ENCODE measurements at places on chromosomes 4 and X.

GRCh38 chr4:143281507-143282190 lies 55.0 kb upstream of the GAB1 start:
- no peaks in the 10 kb centered on the region for H3K27me3 ChIP-seq
- no peak overlapping the region for H3K4me3 ChIP-seq
- no peaks in the 10 kb centered on the region for H3K36me3 ChIP-seq

GRCh38 chr4:40193578-40193977 lies 3.3 kb upstream of the RHOH start:
- H3K27me3 ChIP-seq, result no peaks in the 10 kb centered on the region
- peaks cover 5% of the 10 kb centered on the region for H3K4me1 ChIP-seq
- DNase-seq, result no peak
- no peaks in the 10 kb centered on the region for H3K36me3 ChIP-seq
- H3K27ac ChIP-seq, result no peak overlapping the region
- H3K4me3 ChIP-seq, result no peak overlapping the region

- H3K4me1 ChIP-seq, result peaks cover 9% of the 10 kb centered on the region
- H3K4me3 ChIP-seq, result no peak overlapping the region
- no peaks in the 10 kb centered on the region for H3K36me3 ChIP-seq
- H3K27me3 ChIP-seq, result no peaks in the 10 kb centered on the region
- DNase-seq, result no peak
- no peak overlapping the region for H3K27ac ChIP-seq
Observed at GRCh38 chr4:25560605-25561004, 95.0 kb upstream of the SLC34A2 start.

DNA sequence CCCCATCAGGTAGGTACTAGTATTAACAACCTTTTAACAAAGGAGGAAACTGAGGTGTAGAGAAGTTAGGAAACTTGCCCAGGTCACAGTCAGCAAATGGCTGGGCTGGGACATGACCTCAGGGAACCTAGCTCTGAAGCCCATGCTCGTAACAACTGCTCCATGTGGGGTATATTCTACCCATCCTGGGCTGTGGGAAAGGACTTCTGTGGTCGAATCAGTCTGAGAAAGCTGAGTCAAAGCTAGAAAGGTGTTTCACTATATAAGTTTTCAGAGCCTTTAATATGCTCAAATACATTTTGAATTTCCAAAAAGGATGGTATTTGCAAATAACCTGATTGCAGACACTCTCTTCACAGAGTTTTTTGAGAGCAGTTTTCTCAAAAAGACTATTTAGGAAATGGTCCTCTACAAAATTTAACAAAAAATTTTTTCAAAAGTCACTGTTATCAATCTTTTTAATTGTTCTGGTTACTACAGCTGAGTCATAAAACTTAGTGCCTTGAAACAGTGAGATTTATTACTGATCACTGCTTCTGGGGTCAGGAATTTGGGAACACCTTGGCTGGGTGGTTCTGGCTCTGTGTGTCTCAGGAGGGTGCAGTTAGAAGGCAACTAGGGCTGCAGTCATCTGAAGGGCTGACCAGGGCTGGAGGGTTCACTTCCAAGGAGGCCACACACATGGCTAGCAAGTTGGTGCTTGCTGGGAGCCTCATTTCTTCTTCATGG lies 53.6 kb downstream of the NSG1 start:
- no peaks in the 10 kb centered on the region for H3K36me3 ChIP-seq
- no peak overlapping the region for H3K27ac ChIP-seq
- H3K4me3 ChIP-seq, result no peak overlapping the region
- H3K27me3 ChIP-seq, result no peaks in the 10 kb centered on the region

GRCh38 chr4:15479089-15479912 lies 9.6 kb downstream of the CC2D2A start:
- 0 out of 2 replicates have a peak, but pooled peaks cover 3% of the 10 kb centered on the region for H3K4me1 ChIP-seq
- DNase-seq, result peak; percentile 93
- H3K27ac ChIP-seq, result peak overlapping the region; percentile 72
- no peaks in the 10 kb centered on the region for H3K27me3 ChIP-seq
- H3K4me3 ChIP-seq, result peak overlapping the region; percentile 63

DNA sequence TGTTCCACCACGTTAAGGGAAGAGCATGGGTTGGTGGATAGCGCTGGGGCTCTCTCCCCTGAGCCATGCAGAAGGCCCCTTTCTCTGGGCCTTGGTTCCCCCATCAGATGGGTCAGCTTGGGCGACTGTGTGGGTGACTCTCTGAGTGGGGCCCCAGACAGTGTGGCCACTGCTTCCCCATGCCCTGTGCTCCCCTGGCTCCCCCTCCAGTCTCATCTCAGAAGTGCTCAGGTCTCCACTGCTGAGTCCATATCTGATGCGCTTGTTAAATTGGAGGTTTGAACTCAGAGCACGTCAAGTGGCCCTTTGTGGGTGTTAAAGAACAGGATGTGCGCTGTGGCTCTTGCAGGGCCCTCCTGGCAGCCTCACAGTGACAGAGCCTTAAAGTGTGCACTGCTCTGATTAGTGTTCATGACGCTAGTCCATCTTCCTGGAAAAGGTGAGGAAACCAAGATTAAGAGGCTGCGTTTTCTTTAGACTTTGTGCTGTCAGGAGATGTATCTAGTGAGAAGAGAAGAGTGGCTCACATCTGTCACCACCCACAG lies 59.8 kb downstream of the NELFA start:
- no peak overlapping the region for H3K4me3 ChIP-seq
- H3K27ac ChIP-seq, result no peak overlapping the region
- peaks cover 49% of the 10 kb centered on the region for H3K36me3 ChIP-seq

DNA sequence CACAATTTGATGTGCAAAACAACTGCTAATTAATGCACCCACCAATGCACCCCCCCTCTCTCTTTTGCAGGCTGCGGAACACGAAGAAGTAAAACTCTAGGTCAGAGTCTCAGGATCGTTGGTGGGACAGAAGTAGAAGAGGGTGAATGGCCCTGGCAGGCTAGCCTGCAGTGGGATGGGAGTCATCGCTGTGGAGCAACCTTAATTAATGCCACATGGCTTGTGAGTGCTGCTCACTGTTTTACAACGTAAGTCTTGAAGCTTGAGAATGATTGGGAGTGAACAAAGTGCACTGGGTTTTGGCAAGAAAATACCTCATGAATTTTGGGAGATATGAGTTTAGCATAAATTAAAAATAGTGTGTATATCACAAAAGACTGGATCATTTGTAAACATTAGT lies 28.9 kb downstream of the TMPRSS11E start:
- H3K4me1 ChIP-seq, result no peaks in the 10 kb centered on the region
- H3K27me3 ChIP-seq, result no peaks in the 10 kb centered on the region
- no peak overlapping the region for H3K4me3 ChIP-seq
- DNase-seq, result no peak

GRCh38 chrX:1803741-1804140 lies 188.9 kb downstream of the ASMT start:
- no peaks in the 10 kb centered on the region for H3K27me3 ChIP-seq
- no peak overlapping the region for H3K4me3 ChIP-seq
- no peak for DNase-seq
- no peaks in the 10 kb centered on the region for H3K4me1 ChIP-seq

DNA sequence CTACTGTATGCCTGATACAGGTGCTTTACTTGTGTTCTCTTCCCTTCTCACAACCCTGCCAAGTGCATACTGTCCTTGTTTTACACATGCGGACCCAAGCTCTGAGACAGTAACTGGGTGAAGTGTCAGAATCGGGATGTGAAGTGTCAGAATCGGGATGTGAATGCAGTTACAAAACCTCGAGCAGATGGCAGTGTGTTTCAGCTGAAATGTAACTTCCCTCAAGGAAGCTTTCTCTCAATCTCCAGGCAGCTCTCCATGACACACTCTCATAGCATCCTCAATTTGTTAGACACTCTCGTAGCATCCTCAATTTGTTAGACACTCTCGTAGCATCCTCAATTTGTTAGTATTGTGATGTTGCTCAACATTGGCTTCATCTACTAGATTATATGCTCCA lies 1.1 kb upstream of the HPSE start:
- peaks cover 17% of the 10 kb centered on the region for H3K27me3 ChIP-seq
- DNase-seq, result no peak
- peaks cover 4% of the 10 kb centered on the region for H3K4me1 ChIP-seq
- H3K27ac ChIP-seq, result no peak overlapping the region
- H3K36me3 ChIP-seq, result no peaks in the 10 kb centered on the region

GRCh38 chr4:102604222-102604940 lies 103.2 kb downstream of the NFKB1 start:
- H3K4me3 ChIP-seq, result no peak overlapping the region
- peaks cover 53% of the 10 kb centered on the region for H3K36me3 ChIP-seq
- H3K4me1 ChIP-seq, result no peaks in the 10 kb centered on the region
- no peaks in the 10 kb centered on the region for H3K27me3 ChIP-seq
- no peak overlapping the region for H3K27ac ChIP-seq

DNA sequence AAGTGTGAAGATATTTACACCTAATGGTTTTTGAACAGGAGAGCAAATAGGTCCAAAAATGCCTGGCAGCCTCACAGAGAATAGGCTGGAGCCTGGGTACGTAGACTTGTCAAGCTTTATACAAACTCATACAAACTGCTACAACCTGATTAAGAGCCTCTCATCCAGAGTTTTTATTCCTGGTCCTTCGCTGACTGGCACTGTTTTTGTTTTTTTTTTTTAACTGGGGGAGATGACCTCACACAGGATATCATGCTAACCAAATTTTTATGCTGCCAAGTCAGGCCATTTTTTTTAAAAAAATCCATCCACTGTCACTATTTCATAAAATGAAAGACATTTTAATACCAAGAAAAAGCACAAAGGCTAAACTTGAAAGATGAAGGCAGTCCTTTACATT lies 1.9 kb downstream of the FAM114A1 start:
- H3K27me3 ChIP-seq, result no peaks in the 10 kb centered on the region
- peaks cover 6% of the 10 kb centered on the region for H3K4me1 ChIP-seq
- peaks cover 14% of the 10 kb centered on the region for H3K36me3 ChIP-seq
- DNase-seq, result no peak
- no peak overlapping the region for H3K27ac ChIP-seq
- no peak overlapping the region for H3K4me3 ChIP-seq

- H3K4me1 ChIP-seq, result no peaks in the 10 kb centered on the region
- DNase-seq, result no peak
- no peaks in the 10 kb centered on the region for H3K27me3 ChIP-seq
- no peak overlapping the region for H3K4me3 ChIP-seq
- H3K36me3 ChIP-seq, result no peaks in the 10 kb centered on the region
Observed at GRCh38 chr4:141686879-141687278, 50.5 kb downstream of the IL15 start.

GRCh38 chrX:50618788-50619558 lies 148.3 kb upstream of the DGKK start:
- no peak overlapping the region for H3K4me3 ChIP-seq
- no peaks in the 10 kb centered on the region for H3K36me3 ChIP-seq
- DNase-seq, result no peak

DNA sequence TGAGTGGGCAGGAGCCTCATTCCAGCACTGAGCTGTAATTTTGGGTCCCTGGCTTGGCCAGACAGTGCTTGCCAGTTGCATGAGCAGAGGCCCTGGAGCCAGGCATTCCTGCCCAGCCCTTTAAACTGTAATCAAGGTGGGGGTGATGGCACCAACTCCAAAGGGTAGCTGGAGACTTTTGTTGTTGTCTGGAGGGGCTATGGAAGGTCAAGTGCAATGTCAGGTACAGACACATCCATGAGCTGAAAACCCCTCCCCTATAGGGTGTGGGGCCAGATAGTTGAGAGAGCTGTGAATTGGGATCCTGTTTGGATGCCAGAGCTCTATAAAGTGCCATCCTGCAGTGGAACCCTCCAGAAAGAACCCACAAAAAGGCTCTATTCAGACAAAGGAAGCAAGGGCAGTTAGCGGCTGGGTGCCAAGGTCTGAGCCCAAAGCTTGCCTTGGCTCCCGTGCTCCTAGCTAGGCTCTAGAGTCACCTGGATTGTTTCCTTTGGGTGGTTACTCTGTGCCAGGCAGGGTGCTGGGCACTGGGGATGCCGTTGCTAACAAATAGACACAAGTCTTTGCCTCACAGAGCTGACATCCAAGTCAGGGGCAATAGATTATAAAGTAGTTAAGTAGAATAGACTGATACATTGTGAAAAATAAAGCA lies 163.0 kb downstream of the EFNB1 start:
- DNase-seq, result no peak
- no peaks in the 10 kb centered on the region for H3K36me3 ChIP-seq
- no peak overlapping the region for H3K4me3 ChIP-seq
- no peaks in the 10 kb centered on the region for H3K4me1 ChIP-seq

DNA sequence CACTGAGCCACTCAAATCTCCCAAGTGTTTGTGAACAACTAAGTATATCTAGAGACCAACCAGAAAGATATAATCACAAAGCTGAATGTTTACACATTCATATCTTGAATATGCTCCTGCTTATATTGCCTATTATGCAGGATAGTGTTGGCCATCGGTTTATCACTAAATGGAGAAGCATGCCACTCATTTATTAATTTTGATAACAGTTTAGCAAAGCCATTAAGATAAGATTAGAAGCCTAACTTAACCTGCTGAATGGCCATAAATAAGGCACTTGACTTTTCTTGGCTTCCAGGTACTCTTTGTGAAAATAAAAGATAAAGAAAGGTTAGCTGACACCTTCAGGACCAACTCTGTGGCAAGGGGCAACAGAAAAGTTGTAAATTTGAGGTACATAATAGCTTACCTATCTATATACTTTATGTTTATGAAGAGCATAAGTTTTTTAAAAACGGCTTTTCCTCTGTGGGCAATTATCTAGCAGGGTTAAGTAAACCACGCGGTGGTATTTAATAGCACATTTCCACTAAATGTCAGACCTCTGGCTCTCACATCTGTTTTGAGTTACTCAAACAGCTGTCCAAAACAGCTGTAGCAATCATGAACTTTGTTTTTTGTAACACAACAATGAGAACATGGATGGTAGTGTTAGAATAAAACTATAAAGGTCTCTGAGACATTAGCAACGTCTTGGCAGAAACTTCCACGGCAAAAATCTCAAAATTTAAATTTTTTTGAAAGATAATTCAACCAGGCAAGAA lies 58.8 kb upstream of the FTHL17 start:
- no peak overlapping the region for H3K4me3 ChIP-seq
- DNase-seq, result peak; percentile 44
- H3K27me3 ChIP-seq, result no peaks in the 10 kb centered on the region
- 0 out of 2 replicates have a peak, but pooled peaks cover 5% of the 10 kb centered on the region for H3K4me1 ChIP-seq

DNA sequence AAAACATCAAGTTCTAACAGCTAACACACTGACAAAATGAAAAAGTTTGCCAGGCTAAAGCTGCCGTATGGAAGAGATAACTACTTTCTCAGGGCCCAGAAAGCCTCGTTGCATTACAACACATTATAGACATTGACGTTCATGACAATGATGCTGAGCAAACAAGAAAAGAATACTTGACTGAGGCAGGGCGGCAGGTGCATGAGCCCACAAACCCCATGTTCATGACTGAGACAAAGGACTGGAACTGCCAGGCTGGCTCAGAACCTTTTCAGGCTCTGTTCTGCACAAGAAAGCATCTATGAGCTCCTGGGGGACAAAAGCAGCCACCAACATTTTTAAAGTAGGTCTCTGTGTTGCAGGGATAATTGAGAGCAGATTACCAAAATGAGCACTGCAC lies 13.6 kb downstream of the TLR6 start:
- no peaks in the 10 kb centered on the region for H3K27me3 ChIP-seq
- no peak overlapping the region for H3K27ac ChIP-seq
- no peaks in the 10 kb centered on the region for H3K36me3 ChIP-seq
- H3K4me3 ChIP-seq, result no peak overlapping the region
- no peaks in the 10 kb centered on the region for H3K4me1 ChIP-seq

All from SJCRH30 (cell line).